AG04449 (cell line): ENCODE measurements at places on chromosomes 1 and 21.

DNA sequence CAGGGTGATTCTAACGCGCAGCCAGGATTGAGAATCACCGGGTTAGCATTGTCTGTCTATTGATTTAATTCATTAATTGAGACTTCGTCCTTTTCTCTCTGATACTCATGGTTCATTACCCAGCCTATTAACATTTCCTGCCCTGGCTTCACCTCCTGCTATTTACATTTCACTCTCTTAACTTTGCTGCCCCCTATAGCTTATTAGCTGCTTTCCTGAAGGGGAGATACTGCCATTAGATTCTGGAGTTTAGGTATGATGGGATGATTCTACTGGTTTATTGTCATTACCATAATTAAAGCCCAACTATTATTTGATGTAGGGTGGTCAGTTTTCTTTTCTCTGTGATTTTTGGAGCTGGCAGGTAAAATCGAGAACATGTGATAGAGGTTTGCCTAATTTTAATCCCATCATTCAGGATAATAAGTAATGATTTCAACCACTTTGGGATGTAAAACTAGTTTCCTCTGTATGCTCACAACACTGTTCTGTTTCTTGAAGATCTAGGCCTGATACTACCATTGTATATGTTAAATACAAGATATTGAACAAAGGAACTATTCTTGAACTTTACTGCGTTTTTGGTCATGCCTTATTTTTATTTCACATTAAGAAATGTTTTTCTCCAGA lies 6.4 kb downstream of the PPP2R5A start:
- no peak for DNase-seq

DNA sequence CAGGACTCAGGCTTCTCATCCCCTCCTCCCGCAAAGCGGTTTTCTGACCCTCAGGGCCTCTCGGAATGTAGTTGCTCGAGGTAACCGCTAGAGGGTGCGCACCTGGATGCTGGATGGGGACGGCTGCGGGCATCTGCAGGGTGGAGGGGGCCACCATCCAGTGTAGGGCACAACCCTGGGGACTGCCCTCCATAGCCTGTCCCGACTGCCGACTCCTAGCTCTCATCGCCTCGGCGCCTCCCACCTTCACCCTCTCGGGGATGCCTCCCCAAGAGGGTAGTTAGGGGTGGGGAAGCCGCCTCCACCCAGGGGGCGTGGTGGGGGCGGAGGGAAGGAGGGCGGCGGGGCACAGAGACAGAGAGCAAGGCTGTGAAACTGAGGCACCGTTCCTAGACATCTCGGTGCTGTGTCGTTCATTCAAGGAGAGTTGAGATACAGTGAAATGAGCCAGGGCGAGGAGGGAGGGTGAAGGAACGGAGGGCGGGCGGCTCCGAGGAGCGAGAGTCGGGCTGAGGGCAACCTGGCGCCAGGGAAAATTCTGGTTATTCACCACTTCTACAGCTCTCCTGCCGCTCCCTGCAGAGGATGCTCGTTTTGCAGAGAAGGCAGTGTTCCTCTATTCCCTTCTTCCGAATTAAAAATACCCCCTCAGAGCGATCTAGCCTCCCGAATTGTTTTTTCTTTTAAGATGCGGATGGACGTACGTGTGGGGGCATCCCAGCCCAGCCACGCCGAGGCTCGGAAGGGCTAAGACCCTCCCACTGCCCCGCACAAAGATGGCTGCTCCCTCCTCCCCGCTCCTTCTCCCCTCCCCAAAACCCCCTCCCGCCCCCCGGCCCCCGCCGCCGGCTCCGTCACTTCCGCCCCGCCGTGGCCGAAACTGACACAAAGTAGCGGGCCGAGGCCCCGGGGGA lies at the start of gene ATP8B2:
TSS of gene ATP8B2 (plus strand) at position 857 of the 914 bp plus-strand sequence. CDS start 2,617 bp downstream, outside the sequence.
- no peak for DNase-seq

DNA sequence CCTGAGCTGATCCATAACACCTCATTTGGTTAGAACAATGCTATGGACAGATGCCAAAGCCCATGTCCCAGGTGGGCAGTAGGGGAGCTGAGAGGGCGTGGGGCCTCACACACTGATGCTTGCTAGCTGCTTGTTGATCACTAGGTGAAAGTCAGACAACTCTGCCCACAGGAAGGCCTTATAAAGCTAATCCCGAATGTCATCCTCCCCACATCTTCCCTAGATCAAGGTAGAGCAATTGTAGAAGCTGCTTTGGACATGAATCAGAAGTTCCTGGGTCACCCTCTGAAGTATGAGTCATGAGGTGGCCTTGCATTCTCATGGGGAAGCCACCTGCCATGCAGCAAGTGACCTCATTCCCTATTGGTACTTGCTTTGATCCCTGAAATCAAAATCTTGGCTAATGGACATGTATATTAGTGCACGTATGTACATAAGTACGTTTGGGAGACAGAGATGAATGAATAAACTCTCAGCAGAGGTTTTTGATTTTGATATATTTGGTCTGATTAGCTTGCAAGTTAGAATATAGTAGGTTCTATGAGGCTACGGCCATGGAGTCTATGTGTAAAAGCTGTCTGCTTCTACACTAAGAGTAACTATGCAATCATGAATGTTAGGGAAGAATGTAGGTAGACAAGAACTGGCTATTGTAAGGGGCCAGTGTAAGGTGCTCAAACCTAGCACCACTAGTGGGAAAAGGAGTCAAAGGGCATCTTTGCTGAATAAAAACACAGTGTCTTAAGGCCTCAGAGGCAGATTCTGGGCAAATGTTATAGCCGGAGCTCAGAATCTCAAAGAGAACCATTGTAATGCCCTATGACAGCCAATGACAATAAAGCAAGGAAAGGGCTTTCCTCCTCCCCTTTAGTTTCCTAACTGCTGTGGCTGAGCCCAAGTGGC lies 52.6 kb downstream of the ABCA4 start:
- no peak for DNase-seq

- DNase-seq: no peak
These were observed 4.5 kb downstream of the PARP1 start for GRCh38 chr1:226403201-226404034.

- peak; percentile 34 for DNase-seq
These were observed 7.1 kb downstream of the RIIAD1 start for GRCh38 chr1:151728151-151729054.

DNA sequence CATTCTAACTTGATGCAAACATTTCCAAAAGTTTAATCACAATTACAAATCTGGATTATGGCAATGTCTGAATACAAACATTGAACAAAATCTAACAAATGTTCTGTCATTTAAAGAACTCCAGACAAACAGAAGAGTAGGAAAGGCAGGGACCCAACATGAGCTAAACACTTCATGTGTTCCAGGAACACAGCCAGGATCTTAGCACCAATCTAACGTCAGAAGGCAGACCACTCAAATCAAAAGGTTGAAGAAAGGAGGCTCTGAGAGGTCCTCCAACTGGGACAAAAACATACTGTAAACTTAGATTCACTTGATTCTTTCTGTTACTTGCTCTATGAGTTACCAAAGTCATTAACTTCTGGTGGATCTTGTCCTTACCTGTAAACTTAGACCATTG lies 374.0 kb downstream of the NEGR1 start:
- no peak for DNase-seq

DNA sequence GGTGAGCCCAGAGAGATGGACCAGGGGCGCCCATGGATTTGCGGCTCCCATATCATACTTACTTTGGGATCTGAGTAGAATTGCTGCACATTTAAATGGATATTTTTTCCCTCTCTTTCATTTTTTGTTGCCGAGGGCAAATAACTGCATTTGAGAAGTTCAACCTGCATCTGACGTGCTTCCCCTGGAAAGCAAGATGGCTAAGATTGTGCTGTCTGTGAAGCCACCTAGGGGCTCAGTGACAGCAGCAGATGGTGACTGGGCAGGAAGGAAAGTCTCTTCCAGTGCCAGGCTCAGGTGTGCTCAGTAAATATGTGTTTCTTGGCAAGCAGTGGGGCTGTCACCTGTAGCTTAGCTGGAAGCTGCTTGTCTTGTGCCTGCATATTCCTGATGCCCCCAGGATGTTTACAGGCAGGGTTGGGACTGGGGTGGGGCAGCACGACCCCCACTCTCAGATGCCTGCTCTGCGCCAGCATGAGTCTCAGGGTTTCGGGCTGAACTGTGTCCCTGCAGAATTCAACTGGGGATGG lies 59.8 kb upstream of the ETV3 start:
- DNase-seq: no peak

GRCh38 chr21:45080232-45080631 lies 5.9 kb downstream of the ADARB1 start:
- DNase-seq: no peak

DNA sequence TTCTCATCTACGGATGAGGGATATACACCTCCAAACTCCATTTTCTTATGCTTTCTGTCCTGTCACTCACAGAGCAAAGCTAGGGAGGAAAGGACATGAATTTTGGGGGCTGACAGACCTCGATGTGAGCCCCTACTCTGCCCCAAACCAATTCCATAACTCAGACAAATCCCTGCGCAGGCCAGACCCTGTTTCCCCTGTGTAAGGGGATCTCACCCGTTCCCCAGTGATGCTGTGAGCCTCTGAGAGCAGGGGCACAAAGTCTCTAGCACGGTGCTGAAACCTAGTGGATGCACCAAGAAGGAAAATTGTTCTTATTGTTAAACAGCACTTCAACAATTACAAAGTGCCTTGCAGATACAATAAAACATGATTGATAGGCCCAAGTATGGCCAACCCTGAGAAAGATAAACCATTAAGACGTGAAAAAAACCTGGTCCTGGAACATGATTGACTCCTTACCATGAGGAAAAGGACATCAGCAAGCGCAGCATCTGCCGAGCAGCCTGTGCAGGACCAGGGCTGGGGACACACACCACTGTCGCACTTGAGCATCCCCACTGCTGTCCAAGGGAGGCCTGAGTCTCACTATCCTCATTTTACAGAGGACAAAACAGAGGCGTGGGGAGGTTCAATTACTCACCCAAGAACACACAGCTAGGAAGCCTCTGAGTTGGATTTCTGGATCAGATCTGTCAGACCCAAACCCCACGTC lies 137.8 kb downstream of the GLIS1 start:
- DNase-seq: no peak

DNA sequence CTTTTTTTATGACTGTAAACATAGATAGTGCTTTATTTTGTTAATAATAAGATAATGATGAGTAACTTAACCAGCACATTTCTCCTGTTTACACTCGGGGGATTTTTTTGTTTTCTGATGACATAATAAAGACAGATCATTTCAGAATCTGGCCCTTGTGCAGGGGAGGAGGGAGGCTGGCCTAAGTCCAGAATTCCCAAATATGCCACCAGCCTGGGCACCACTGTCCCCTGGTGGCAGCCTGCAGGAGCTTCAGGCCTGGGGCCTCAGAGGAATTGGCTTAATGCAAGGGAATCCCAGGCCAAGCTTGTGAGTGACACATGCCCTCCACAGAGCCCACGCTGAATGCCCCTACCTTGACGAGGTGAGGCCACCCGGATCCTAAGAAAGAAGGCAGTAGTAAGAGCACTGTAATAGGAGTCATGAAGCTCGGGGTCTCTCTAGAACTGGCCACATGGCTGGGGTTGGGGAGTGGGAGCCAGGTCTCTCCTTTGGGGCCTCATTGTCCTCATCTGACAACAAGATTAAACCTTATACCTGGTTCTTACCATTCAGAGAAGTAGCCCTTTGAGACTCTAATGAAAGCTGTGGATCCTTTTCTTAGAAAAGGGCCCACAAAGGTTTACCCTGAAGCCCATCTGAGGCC lies 24.1 kb downstream of the ETNK2 start:
- peak; percentile 29 for DNase-seq

GRCh38 chr1:228972576-228972975 lies 237.3 kb downstream of the RHOU start:
- DNase-seq: no peak

DNA sequence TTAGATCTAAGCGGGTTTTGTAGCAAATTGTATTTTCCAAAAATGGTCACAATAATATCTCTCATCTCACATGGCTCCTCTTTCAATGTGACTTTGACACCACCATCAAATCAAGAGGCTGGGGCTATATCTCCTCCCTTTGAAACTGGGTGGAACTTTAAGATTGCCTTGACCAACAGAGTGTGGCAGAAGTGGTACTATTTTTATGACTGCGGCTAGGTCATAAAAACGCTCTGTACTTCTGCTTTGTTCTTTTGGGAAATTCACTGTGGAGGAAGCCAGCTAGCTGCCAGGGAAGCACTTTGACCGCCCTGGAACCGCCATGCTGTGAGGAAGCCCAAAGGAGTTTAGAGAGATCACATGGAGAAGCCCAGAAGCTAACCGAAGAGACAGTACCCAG lies 50.7 kb upstream of the ACOT11 start:
- no peak for DNase-seq

DNA sequence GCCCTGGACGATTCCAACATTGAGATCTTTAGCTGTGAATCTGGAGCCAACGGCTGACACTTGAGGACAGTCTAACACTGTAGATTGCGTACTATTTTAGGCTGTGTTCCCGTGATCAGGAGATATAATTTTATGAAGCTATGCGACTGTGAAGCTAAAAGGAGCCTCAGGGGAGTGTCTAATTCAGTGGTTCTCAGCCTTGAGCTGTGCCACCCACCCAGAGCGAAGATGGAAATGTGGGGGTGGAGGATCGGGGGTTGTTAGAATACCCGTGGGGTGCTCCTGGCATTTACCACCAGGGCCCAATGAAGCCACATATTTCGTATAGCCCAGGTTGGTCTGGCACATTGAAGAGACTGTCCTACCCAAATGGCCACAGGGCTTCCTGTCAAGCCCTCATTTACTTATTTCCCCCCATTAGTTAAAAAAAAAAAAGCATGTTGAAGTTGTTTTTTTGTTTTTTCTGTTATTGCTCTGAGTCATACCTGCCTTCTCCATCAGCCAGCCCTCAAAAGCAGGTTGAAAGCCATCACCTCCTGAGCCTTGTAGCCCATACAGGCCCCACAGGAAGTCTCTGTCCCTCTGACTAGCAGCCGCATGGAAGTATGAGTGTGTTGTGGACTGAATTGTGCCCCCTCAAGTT lies 141.7 kb downstream of the GALNT2 start:
- DNase-seq: no peak

DNA sequence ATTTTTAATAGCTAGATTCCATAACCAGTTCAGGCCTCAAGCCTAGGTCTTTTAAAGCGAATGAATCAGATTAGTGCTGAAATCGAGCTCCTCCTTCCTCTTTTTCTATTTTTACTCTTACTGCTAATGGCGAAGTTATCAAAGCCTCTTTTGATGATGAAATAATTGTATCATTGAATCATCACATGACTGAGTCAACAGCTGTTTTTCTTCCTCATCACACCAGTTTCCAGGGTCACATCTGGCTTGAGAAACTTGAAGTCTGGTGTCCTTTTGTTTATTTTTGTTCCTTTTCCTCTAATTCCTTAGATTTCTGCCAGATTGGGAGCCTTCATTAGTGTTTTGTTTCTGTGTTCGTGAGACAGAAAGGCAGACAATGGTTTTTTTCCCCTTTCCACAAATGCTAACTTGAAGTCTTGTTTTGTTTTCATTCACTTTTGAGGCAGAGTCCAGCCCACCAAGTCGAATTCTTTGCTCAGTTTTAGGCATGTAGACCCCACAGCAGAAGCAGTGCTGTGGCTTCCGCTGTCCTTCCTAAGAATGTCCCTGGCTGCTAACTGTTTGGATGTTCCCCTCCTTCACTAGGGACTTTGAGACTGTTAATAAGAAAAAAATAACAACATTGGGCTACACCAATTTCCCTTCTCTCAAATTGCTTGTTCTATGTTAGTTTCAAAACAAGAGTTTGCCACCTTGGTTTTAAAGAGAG lies 51.9 kb upstream of the FMOD start:
- no peak for DNase-seq

- DNase-seq: no peak
These were observed 73.9 kb downstream of the MORN1 start for GRCh38 chr1:2317230-2318065.
